ENCODE measurements at places on chromosomes 7 and 10. TPM values are rescaled to one million over a fixed set of nuclear protein-coding genes. Genes with fewer than 3 reads are reported as not detected.

The HDAC9 gene
- total RNA-seq: 5.9 TPM

The PRKAR2B gene
- total RNA-seq: 0.87 TPM

The NUTM2D gene
- total RNA-seq: 3.2 TPM

The MSMB gene
- total RNA-seq: not detected

The ZNF727 gene
- not detected for total RNA-seq

The SORCS1 gene
- total RNA-seq: not detected

The KEL gene
- 0.79 TPM for total RNA-seq

The CRYGN gene
- total RNA-seq: not detected

The CSGALNACT2 gene
- total RNA-seq: 38.2 TPM

The HOXA3 gene
- total RNA-seq: 9.3 TPM

The PDAP1 gene
- 91.2 TPM for total RNA-seq

The ACTL6B gene
- total RNA-seq: not detected

The ADARB2 gene
- 6.6 TPM for total RNA-seq

The FAM241B gene
- 13.7 TPM for total RNA-seq

The CHN2 gene
- total RNA-seq: 0.56 TPM

The SUGCT gene
- total RNA-seq: 38.6 TPM
